GM12878 (cell line): ENCODE measurements at places on chromosomes 16 and 17. TPM values are rescaled to one million over a fixed set of nuclear protein-coding genes. Genes with fewer than 3 reads are reported as not detected.

DNA sequence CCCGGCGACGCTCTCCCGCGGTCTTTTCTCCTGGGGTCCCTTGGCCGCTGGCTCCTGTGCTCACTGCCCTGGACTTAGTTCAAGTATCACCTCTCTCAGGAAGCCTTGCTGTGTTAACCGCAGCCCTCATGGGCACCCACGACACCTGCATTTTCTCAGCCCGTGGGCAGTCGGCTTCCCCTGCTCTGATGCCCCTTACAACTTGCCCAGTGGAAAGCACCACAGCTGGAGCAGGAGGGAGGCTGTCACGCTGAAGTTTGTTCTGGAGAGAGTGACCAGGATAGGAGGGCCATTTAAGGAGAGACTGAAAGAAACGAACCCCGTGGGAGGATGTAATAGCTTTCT, 395 bp downstream of the STXBP4 start:
- DNase-seq, result no peak

DNA sequence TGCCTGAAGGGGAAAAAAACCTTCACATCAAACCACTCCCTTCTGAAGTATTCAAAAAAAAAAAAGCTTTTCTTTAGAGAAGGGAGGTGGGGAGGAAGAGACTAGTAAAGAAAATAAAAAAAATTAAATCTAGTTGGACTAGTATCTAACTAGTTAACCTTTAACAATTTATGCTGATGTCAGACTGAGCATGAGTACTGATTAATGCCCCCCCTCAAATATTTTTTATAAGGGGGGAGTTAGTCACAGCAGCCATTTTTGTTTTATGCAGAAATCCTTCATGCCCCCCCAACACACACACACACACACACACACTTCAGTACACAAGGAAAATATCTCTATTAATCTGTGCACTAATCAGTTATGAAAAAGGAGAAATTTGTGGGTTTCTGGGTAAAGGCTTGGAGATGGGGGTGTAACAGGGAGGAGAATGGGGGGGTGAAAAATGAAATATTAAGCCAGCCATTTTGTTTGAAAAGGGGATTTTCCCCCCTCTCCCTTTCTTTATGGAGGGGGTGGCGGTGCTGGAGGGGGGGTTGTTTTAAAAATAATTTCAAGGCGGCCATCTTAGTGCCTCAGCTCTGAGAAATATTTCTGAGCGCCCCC, 4.7 kb upstream of the CHD3 start:
- no peak for DNase-seq

- DNase-seq, result no peak
Observed at GRCh38 chr16:65521633-65522328, 399.9 kb upstream of the CDH11 start.

DNA sequence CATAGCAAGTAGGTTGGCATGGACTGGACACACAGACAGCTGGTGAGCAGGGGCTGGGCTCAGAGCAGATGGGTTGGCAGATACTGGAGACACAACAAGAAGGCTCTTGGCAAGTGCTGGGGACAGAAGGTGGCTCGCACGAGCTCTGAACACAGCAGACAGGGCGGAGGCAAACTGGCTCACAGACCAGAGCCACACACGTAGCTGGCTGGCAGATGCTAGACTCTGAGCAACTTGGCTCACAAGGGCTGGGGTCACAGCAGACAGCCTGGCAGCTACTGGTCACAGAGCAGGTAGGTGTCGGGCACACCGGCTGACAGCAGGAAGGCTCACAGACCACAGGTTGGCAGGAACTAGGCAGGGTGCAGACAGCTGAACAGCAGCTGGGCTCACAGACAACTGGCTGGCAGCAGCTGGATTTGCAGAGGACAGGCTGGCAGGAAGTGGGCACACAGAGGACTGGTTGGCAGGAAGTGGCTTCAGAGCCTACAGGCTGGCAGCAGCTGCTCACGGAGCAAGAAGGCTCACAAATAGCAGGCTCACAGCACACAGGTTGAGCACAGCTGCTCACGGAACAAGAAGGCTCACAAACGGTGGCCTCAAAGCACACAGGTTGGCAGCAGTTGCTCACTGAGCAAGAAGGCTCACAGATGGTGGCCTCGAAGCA, 725 bp downstream of the KRTAP16-1 start:
- DNase-seq, result peak; percentile 40

- DNase-seq, result no peak
Observed at GRCh38 chr17:40794466-40794865, 5.3 kb downstream of the KRT28 start.

DNA sequence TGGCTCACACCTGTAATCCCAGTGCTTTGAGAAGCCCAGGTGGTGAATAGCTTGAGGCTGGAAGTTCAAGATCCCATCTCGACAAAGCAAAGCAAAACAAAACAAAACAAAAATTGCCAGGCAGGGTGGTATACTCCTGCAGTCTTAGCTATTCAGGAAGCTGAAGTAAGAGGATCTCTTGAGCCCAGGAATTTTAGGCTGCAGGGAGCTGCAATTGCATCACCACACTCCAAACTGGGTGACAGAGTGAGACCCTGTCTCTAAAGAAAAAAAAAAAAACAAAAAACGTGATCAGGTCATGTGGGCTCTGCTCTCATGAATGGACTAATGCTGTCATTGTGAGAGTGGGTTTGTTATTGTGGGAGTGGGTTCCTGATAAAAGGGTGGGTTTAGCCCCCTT, 409.1 kb downstream of the NPIPA7 start:
- DNase-seq, result no peak

DNA sequence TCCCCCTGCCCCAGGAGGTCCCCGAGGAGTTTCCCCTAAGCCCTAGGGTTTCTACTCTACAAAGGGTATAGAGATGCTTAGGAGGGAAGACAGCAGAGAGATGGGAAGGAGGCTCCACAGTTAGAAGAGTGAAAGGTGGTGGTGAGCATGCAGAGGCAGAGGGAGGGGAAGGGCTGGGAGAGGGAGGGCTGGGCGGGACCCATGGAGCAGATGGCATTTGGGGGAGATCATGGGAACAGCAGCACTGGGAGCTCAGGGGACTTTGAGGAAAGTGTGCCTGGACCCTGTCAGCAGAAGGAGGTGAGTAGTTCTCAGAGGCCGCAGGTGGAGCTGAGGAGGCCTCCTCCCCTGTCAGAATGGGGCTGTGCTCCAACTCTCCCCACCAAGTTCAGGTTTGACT, 650 bp upstream of the OTOP3 start:
- DNase-seq, result no peak

DNA sequence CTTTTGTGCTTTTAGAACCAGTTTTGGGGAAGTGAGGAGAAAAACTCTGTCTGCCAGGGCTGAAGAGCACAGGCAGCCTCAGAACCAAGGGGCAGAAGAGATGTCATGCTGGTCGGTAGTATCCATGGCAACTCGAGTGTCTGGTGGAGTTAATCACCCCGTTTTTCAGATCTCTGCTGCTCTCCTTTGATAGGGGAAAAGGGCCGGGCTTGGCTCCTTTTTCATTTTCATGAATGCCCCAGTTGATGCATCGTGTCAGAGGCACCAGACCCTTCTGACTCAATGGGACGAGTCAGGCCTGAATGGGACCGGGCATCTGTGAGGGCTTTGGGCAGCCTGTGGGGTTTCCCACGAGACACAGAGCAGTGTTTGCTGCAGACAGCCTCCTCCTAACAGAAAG, 304.6 kb downstream of the ABCC12 start:
- no peak for DNase-seq

Gene ABCA9
- 0.01 and 0.15 TPM in 2 replicates for polyA plus RNA-seq

Gene ANKFN1
- polyA plus RNA-seq, result not detected in 2 replicates

Gene DPEP1
- polyA plus RNA-seq, result not detected in 2 replicates
